ENCODE measurements at places on chromosomes 16 and 17.

GRCh38 chr16:12290165-12290564 is 313.6 kb downstream of the SNX29 start:
- no peak for DNase-seq

DNA sequence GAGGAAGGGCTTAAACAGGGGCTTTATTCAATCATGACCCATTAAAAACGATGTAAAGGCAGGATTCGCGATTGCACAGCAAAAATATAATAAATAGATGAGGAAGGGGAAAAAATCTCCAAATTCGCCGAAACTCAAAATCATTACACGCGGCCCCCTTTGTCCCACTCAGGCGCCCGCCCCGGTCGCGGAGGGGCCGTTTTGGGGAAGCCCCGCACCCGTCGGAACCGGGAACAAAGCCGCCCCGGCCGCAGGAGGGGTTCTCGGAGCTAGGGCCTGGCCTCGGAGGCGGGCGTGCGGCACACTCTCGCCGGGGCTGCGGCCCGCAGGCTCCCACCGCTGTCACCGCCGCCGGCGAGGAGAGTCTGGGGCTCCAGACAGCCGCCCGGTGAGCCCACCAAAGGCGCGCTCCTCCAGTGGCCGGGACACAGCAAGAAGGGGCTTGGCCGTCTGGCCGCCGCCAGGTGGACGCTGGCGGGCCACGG is 521 bp downstream of the C16orf87 start:
- no peak for DNase-seq

DNA sequence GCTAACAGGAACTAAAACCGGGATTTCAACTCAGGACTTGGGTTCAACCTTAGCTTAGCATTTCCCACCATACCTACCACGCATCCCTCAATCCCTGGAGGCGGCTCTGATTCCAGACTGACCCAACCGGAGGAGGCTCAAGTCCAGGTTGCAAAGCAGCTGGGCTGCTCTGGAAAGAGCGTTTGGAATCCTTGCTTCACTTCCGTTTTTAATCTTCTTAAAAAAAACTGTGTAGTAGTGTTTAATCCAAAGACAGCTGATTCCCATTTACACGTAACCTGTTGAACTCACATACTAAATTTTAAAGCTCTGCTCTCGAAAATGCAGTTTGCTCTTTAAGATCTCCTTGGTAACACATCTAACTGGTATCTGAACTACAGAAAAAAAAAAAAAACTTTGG is 50.0 kb downstream of the NXN start:
- DNase-seq: no peak

- DNase-seq: no peak
These were observed 11.0 kb downstream of the ADORA2B start for GRCh38 chr17:15955793-15956541.
